ENCODE measurements at places on chromosomes 3 and 15. TPM values are rescaled to one million over a fixed set of nuclear protein-coding genes. Genes with fewer than 3 reads are reported as not detected.

Gene CLRN1
- total RNA-seq: not detected

Gene CHRD
- 12.5 TPM for total RNA-seq

Gene ANKUB1
- 0.63 TPM for total RNA-seq

Gene ADAMTS9
- 26.0 TPM for total RNA-seq

Gene OR5K4
- total RNA-seq: not detected

Gene ADAMTSL3
- 40.4 TPM for total RNA-seq

Gene DAPK2
- total RNA-seq: 7.2 TPM

Gene ZBTB47
- 24.4 TPM for total RNA-seq

Gene SLC25A38
- total RNA-seq: 14.4 TPM

Gene GLCE
- 90.1 TPM for total RNA-seq

Gene LEKR1
- 1.3 TPM for total RNA-seq

Gene GOLGA8S
- under 0.01 TPM for total RNA-seq

Gene PLA2G4D
- not detected for total RNA-seq

Gene PLSCR5
- total RNA-seq: not detected

Gene TM4SF18
- total RNA-seq: 3.8 TPM

Gene BUB1B
- 8.8 TPM for total RNA-seq

Gene GOLGA8G
- not detected for total RNA-seq

Gene PPP1R14D
- not detected for total RNA-seq

All from parietal lobe (tissue), 2 donors.